ENCODE measurements at places on chromosomes 2 and 18. TPM values are rescaled to one million over a fixed set of nuclear protein-coding genes. Genes with fewer than 3 reads are reported as not detected.

- DNase-seq = no peak
Measured at GRCh38 chr2:119149611-119150010, 8.9 kb downstream of the C1QL2 start.

DNA sequence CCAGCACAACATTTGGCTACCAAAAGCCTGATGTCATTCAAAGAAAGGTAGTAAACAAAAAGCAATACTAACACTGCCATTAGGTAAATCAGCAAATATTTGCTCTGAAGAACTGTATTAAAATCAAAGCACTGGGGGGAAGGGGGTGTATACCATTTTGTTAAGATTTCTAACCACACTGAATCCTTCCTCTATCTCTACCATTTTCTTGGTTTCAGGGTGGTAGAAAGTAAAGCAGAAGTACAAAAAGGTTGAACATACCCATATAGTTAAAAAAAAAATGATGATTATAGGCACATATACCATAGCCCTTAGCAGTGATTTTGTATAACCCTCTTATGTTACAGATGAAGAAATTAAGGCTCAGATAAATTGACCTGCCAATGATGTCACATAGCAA, 437.6 kb downstream of the ZEB2 start:
- DNase-seq = no peak

DNA sequence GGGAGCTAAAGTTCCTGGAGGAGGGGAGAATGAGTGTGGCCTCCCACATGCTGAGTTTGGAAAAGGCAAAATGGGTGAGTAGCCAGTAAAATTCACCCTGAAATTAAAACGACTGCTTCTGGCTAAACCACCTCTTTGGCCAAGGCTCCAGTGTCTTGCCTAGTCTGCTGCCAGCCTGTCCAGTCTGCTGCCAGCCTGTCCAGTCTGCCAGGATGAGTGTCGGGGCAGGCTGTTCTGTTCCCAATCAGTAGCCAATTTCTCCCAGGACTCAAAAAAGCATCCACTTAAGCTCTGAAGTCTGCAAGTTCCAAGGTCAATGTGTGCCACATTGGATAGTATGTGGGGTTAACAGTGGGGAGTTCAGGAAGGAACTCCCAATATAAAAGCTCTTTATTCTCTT, 134.6 kb upstream of the KLHL29 start:
- DNase-seq = no peak

- DNase-seq = no peak
Measured at GRCh38 chr2:74646201-74646600, 1.9 kb downstream of the M1AP start.

GRCh38 chr2:207892716-207893402, 123.2 kb upstream of the FZD5 start:
- no peak for DNase-seq

GRCh38 chr2:8628179-8628865, 53.5 kb upstream of the ID2 start:
- no peak for DNase-seq

DNA sequence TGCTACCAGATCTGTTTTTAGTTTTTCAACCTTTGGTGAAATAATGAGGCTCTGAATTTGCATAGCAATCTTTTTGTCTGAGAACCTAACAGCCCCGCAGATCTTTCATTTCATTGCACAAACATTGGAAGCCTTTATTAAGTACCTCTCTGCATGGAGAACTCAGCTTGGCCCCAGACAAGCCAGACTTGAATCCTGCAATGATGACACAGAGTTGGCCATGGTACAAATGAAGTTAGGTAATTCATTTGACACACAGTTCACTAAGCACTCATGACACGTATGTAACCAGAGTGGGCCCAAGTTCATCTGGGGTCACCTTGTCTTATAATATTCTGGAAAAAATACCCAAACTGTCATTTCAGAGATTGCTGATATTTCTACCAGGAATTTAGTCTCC, 439.1 kb upstream of the ID2 start:
- no peak for DNase-seq

GRCh38 chr18:63272638-63273037, 46.9 kb downstream of the BCL2 start:
- no peak for DNase-seq

Gene SEPTIN2
- polyA plus RNA-seq = 635 TPM

Gene ANKRD30B
- 0.30 TPM for polyA plus RNA-seq

Gene HAAO
- polyA plus RNA-seq = 44.5 TPM

DNA sequence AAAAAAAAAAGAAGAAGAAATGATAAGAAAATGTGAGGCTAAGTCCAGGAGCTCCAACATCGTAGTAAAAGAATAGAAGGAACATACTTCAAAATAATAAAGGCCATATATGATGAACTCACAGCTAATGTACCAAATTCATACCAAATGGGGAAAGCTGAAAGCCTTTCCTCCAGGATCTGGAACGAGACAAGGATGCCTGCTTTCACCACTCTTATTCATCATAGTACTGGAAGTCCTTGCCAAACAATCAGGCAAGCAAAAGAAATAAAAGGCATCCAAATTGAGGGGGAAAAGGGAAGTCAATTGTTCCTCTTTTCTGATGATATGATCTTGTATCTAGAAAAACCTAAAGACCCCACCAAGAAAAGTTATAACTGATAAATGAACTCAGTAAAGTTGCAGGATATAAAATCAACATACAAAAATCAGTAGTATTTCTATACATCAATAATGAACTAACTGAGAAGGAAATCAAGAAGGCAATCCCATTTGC, 170.6 kb downstream of the METTL4 start:
- DNase-seq = no peak

GRCh38 chr2:46015671-46016070, 281.5 kb upstream of the EPAS1 start:
- no peak for DNase-seq

- no peak for DNase-seq
Measured at GRCh38 chr2:71599646-71600236, 146.4 kb downstream of the DYSF start.

DNA sequence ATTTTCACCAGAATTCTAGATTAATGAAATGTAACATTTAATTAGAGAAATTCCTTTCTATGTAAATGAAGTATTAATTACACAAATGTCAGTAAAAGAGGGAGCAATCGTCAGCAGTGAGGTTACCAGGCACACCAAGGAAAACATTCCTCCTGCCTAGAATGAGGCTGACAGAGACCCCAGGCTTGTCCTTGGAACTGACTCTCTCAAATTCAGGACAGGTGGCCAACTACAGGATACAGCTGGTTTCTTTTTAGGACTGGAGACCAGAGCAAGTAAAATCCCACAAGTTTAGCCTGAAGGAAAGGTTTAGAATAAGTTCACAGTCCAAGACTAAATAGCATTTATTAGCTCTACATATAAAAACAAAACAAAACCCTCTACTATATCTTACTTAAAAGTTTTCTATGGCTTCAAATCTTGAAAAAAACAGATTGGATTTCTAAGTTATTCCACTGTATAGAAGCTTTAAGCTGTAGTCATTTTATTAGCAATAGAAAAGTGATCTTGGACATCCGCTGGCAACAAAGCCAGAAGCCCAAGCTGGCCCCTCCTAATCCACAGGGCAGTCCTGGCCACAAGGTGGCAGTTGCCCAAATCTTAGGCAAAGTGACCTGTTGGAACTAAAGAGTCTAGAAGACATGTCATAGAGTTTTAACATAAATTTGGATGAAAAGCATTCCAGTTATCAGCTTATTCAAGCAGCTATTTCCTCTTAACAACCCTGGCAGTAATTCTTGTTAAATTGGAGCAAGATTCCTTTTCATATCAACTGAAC, 81.0 kb downstream of the SP3 start:
- no peak for DNase-seq

Gene C2orf76
- polyA plus RNA-seq = 27.1 TPM

DNA sequence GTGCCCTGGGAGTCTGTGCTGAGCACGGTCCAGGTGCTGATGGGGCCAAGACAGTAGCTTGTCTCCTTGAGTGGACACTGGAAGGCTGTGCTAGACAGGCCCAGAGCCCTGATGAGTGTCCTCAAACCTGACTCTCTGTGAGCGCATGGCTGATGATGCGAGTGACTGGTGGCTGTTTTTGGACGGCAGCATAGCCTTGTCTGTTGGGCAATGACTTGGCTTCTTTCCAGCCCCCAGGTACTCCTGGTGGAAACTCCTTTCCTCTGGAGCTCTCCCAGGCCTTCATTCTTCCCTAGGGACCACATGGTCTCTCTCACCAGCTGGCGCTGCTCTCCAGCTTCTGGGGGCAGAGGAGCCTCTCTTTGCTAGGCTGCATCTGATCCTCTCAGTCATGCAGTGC, 207.6 kb upstream of the SMIM21 start:
- no peak for DNase-seq

Gene MARCHF4
- polyA plus RNA-seq = 0.16 TPM

Gene LGALSL
- 49.3 TPM for polyA plus RNA-seq

- no peak for DNase-seq
Measured at GRCh38 chr2:224027070-224027469, 12.0 kb downstream of the SERPINE2 start.

Gene RASGRP3
- polyA plus RNA-seq = 17.1 TPM

GRCh38 chr2:167398873-167399272, 510.6 kb downstream of the XIRP2 start:
- DNase-seq = no peak

Gene VAMP5
- polyA plus RNA-seq = 40.5 TPM

Gene KCNG2
- polyA plus RNA-seq = 0.13 TPM

DNA sequence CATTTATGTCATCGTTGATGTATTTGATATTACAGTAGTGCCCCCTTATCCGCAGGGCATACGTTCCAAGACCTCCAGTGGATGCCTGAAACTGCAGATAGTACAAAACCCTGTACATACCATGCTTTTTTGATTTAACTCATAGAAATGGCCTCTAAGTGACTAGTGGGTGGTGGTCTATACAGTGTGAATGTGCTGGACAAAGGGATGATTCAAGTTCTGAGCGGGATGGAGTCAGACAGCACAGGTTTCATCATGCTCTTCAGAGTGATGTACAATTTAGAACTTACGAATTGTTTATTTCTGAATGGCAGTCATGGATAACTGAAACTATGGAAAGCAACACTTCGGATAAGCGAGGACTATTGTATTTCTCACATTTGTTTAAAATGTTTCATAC, 473.1 kb upstream of the FANCL start:
- DNase-seq = no peak

Gene IL36A
- polyA plus RNA-seq = not detected

Gene RFTN2
- polyA plus RNA-seq = 18.8 TPM

Gene UCN
- polyA plus RNA-seq = 1.0 TPM

Gene ALPI
- not detected for polyA plus RNA-seq

Gene TMEM169
- polyA plus RNA-seq = 16.7 TPM

- no peak for DNase-seq
Measured at GRCh38 chr2:199940373-199940772, 14.9 kb downstream of the TYW5 start.

DNA sequence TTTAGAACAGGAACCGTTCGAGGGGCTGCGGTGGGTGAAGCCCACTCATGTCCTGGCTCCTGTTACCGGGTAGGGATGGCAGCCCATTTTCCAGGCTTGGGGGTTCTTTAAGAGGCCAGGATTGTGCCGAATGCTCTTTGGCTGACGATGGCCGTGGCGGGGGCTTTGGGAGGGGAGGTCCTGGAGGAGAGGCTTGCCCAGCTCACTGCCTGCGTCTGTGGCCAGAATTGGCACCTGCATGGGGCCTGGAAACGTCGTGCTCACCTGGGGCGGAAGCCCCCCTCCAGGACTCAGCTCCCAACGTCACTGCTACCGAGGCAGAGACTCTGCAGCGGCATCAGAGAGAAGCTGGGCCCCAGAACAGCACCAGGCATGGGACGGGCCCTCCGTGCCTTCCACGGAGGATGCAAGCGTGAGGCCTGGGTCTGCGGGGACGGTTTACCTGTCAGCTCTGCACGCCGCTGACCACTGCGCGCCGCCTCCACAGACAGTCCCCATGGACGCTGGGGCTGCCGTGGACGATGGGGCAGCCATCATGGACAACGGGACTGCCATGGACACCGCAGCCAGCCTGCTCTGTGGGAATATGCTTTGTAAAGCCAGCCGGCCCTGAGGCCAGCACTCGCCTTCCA, 82.9 kb downstream of the NFATC1 start:
- no peak for DNase-seq

Gene CYP27C1
- 8.3 TPM for polyA plus RNA-seq

DNA sequence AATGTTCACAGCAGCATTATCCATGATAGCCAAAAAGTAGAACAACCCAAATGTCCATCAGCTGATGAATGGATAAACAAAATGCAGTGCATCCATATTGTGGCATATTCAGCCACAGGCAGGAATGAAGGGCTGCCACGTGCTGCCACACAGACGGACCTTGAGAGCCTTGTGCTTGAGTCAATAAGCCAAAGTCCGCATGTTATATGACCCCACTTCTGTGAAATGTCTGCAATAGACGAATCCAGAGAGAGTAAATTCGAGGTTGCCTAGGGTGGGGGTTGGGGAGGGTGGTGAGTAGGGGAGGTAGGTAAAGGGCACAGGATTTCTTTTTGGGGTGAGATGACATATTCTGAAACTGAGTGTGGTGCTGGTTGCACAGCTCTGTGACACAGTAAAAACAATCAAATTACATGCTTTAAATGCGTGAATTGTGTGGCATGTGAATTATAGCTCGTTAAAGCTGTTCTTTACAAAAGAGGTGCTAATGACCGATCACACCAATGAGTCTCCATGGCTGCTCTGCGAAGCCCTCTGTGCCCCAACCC, 38.9 kb upstream of the LDLRAD4 start:
- no peak for DNase-seq

DNA sequence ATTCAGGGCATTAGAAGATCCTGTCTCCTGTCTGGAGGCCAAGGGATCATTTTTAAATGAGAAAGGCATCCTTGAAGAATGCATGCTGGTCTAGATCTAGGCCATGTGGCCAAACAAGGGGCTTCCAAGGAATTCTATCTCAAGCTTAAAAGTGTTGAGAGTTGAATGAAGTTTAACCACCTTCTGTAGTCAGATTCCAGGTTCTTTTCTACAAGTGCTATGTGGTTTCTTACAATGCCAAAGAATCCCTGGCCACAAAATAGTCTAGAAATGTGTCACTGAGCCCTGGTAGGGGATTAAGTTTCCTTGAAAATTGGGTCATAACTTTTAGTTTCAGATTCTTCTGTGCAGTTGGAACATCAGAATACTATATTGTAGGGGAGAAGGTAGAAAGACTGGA, 640.7 kb upstream of the ACVR2A start:
- no peak for DNase-seq

DNA sequence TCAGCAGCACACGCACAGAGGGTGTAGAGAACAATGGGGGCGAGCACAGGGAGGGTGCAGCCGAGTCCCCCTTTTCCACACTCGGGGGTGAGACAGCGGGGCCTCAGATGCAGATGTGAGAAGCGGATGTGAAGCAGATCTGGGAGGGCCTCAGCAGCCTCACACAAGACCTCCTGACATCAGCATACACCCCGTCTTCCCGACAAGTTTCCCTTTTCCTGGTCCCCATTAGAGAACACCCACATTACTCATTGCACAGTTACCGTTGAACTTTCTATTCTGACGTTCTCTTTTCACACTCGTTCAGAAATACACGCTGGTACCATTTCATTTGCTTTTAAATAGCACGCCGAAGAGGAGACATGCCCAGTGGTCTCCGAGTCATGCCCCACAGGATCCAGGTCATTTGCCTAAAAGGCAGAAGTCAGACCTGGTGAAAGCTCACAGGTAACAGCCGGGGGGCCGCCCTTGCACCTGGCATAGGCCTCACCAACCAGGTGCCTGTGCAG, 129.5 kb upstream of the ID2 start:
- DNase-seq = no peak

All from right renal pelvis (tissue), 4 donors.